SJCRH30 (cell line): ENCODE measurements at places on chromosomes 3 and 15. TPM values are rescaled to one million over a fixed set of nuclear protein-coding genes. Genes with fewer than 3 reads are reported as not detected.

GRCh38 chr3:186021673-186022362 lies 84.0 kb upstream of the TRA2B start:
- H3K4me1 ChIP-seq, result peaks cover 26% of the 10 kb centered on the region
- no peaks in the 10 kb centered on the region for H3K27me3 ChIP-seq
- peak; percentile 77 for DNase-seq
- H3K4me3 ChIP-seq, result no peak overlapping the region
- no peaks in the 10 kb centered on the region for H3K36me3 ChIP-seq

- no peaks in the 10 kb centered on the region for H3K27me3 ChIP-seq
- no peak overlapping the region for H3K27ac ChIP-seq
- H3K36me3 ChIP-seq, result no peaks in the 10 kb centered on the region
Observed at GRCh38 chr3:190097617-190098016, 23.1 kb downstream of the P3H2 start.

The ACTRT3 gene
- not detected in 2 replicates for total RNA-seq

- H3K4me1 ChIP-seq, result no peaks in the 10 kb centered on the region
- H3K36me3 ChIP-seq, result peaks cover 5% of the 10 kb centered on the region; the same call in 1 of the 2 replicates
- H3K4me3 ChIP-seq, result no peak overlapping the region
Observed at GRCh38 chr15:30974112-30974511, 17.3 kb downstream of the MTMR10 start.
